ENCODE measurements at places on chromosomes 1 and 21.

DNA sequence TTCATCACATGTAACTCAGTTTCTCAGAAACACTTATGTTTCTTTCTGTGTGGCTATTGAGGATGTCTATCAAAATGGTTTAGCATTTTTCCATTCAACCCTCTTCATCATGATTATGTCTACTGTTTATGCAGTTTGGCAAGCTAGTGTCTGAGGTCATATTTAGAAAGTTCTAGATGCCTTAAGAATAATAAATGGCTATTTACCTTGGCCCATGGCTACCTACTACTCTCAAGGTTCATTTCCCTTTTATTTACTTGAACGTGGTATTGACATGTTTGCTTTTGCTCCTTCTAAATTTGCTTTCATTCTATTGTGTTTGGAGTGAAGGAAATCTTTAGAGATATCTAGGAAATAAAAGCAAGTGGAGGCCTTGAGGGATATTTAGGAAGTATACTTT, 193.7 kb upstream of the OLFM3 start:
- DNase-seq = no peak
- no peaks in the 10 kb centered on the region for H3K27me3 ChIP-seq
- H3K4me3 ChIP-seq = no peak overlapping the region
- H3K36me3 ChIP-seq = no peaks in the 10 kb centered on the region

DNA sequence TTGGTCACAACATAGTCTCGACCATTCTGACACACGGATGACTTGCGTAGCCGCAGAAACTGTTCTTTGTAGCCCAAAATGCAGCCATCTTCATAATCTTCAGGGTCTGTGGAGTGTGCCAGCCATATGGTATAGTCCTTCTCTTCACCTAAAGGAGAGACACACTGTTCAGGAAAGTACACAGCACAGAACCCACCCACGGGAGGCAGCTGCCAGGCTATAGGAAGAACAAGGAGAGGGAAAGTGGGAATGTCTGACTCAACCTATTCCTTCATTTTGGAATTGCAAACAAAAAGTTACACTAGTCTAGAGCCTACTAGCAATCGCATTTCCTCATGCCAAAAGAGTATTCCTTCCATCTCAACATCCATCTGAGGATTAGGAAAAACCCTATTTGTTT, 16.2 kb upstream of the MYBPHL start:
- peaks cover 4% of the 10 kb centered on the region for H3K27me3 ChIP-seq
- H3K27ac ChIP-seq = no peak overlapping the region
- no peak for DNase-seq
- H3K36me3 ChIP-seq = no peaks in the 10 kb centered on the region
- no peaks in the 10 kb centered on the region for H3K4me1 ChIP-seq
- H3K4me3 ChIP-seq = no peak overlapping the region

GRCh38 chr21:36747815-36748383, 49.0 kb downstream of the SIM2 start:
- peak; percentile 20 for DNase-seq
- no peak overlapping the region for H3K27ac ChIP-seq
- H3K27me3 ChIP-seq = peaks cover 53% of the 10 kb centered on the region
- peaks cover 12% of the 10 kb centered on the region for H3K4me1 ChIP-seq

GRCh38 chr1:33152685-33153432, 29.0 kb downstream of the TRIM62 start:
- no peak for DNase-seq
- H3K4me1 ChIP-seq = peaks cover 7% of the 10 kb centered on the region
- peaks cover 3% of the 10 kb centered on the region for H3K36me3 ChIP-seq
- H3K4me3 ChIP-seq = no peak overlapping the region

DNA sequence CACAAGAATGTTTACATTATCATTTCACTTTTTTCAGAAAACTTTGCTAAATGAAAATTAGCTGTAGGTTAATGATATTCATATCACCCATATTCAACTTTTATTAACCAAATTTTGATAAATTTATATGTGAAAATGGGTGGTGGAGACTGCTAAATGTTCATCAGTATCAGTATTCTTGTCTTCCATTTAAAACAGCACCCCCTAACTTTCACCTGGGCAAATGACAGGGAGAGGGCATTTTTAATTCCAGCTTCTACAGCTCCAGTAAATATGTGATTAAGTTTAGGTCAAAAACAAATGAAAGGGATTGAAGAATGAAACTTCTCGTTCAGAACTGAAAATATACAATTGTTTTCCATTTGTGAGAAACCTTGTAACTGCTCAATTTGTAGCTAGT, 722.2 kb downstream of the KCNT2 start:
- no peak for DNase-seq
- H3K27ac ChIP-seq = no peak overlapping the region
- no peaks in the 10 kb centered on the region for H3K27me3 ChIP-seq
- no peak overlapping the region for H3K4me3 ChIP-seq
- no peaks in the 10 kb centered on the region for H3K36me3 ChIP-seq

DNA sequence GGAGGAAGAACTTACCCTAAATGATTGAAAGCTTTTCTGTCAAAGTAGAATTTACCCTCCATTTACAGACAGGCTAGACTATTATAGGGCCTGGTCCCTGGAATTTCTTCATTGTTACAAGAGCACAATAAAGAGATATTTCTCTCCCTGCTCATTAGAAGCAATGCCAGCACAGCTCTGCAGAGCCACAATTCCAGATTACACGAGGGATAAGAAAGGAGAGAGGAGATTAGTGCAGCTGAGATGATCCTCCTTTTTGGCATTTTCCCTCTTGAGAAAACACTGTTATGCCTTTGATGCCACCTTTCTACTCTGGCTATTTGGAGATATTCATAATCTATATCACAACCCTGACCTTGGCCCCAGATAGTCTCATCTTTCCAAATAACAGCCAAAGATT, 1119.5 kb upstream of the TMPRSS15 start:
- H3K4me1 ChIP-seq = no peaks in the 10 kb centered on the region
- H3K4me3 ChIP-seq = no peak overlapping the region
- no peaks in the 10 kb centered on the region for H3K27me3 ChIP-seq

- peak overlapping the region; percentile 66 for H3K27ac ChIP-seq
- DNase-seq = peak; percentile 78
- H3K27me3 ChIP-seq = peaks cover 6% of the 10 kb centered on the region
- H3K4me3 ChIP-seq = peak overlapping the region; percentile 80
- no peaks in the 10 kb centered on the region for H3K36me3 ChIP-seq
Observed at GRCh38 chr1:16215882-16216753, 3.7 kb upstream of the ARHGEF19 start.

GRCh38 chr1:24921412-24921811, 8.7 kb downstream of the RUNX3 start:
- DNase-seq = no peak
- H3K36me3 ChIP-seq = peaks cover 74% of the 10 kb centered on the region
- no peaks in the 10 kb centered on the region for H3K27me3 ChIP-seq
- H3K27ac ChIP-seq = peak overlapping the region; percentile 84
- H3K4me1 ChIP-seq = peaks cover 74% of the 10 kb centered on the region

DNA sequence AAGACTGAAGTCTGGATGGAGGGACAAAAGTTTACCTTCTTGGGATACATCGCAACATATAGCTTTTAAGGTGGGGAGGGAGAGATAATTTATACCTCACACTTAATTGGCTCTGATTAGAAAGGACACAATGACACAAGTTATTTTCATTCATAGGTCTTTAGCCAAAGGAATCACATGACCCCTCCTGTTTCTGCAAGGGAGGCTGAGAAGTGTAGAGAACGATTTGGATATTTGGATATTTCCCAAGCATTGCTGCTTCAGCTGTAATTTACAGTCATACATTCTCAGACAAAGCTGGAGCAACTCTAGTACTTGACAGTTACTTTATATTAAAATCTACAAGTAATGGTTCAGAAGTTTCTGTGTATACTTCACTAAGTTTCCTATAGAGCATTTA, 24.2 kb downstream of the DAP3 start:
- H3K4me1 ChIP-seq = peaks cover 25% of the 10 kb centered on the region
- no peak overlapping the region for H3K27ac ChIP-seq
- no peak for DNase-seq
- H3K27me3 ChIP-seq = no peaks in the 10 kb centered on the region

DNA sequence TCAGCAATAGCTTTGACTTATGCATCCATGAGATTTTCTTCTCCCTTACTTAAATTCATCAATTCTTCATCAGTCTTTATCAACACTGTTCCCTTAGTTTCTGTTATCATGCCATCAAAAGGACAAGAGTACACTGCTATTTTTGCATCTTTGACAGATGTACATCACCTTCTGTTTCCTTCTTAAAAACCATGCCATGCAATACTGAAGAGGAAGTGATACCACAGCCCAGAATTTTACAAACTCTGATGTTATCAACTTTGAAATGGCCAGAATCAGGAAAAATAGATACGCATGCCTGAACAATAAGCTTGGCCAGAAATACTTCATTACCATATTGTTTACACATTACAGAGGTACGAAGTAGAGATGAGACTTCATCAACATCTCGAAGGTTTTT, 21.1 kb downstream of the FMO5 start:
- H3K27ac ChIP-seq = no peak overlapping the region
- no peak for DNase-seq
- H3K4me3 ChIP-seq = no peak overlapping the region

- no peak overlapping the region for H3K27ac ChIP-seq
- no peaks in the 10 kb centered on the region for H3K36me3 ChIP-seq
- H3K27me3 ChIP-seq = peaks cover under 1% of the 10 kb centered on the region
- no peaks in the 10 kb centered on the region for H3K4me1 ChIP-seq
Observed at GRCh38 chr1:29672416-29673227, 436.3 kb downstream of the PTPRU start.

- DNase-seq = peak; percentile 39
- no peak overlapping the region for H3K4me3 ChIP-seq
- H3K27ac ChIP-seq = no peak overlapping the region
- peaks cover 2% of the 10 kb centered on the region for H3K36me3 ChIP-seq
- H3K27me3 ChIP-seq = no peaks in the 10 kb centered on the region
- peaks cover 15% of the 10 kb centered on the region for H3K4me1 ChIP-seq
Observed at GRCh38 chr21:34517491-34518245, 5.7 kb upstream of the KCNE1 start.

DNA sequence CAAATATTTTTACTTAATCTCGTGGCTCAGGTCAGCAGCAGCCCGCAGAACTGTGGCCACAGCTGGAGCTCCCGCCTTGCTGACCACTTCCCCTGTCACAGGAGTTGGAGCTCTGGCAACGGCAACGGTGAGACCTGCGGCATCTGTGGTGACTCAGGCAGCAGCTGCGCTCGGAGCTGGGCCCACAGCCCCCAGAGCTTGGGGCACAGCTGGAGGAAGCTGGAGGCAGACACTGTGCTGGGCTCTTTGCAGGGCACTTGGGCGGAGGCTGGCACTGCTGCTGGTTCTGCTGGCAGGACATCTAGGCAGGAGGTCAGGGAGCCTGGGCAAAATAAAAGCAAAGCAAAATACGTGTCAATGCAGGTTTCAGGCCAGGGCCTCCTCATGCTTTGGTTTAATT, at the start of gene LCE3A:
TSS of gene LCE3A (minus strand) at position 301 of the 400 bp plus-strand sequence. CDS start at position 301, 0 bp downstream.
- DNase-seq = no peak
- H3K4me3 ChIP-seq = no peak within 1 kb of the TSS
- peaks cover 15% of the 10 kb centered on the region for H3K27me3 ChIP-seq
- H3K27ac ChIP-seq = no peak within 1 kb of the TSS
- H3K4me1 ChIP-seq = peaks cover 10% of the 10 kb centered on the region
- no peaks in the 10 kb centered on the region for H3K36me3 ChIP-seq

GRCh38 chr21:45234965-45235364, 52.7 kb downstream of the POFUT2 start:
- no peak for DNase-seq
- H3K36me3 ChIP-seq = no peaks in the 10 kb centered on the region
- H3K4me3 ChIP-seq = no peak overlapping the region
- H3K27ac ChIP-seq = no peak overlapping the region
- H3K4me1 ChIP-seq = peaks cover 9% of the 10 kb centered on the region
- H3K27me3 ChIP-seq = peaks cover 19% of the 10 kb centered on the region

DNA sequence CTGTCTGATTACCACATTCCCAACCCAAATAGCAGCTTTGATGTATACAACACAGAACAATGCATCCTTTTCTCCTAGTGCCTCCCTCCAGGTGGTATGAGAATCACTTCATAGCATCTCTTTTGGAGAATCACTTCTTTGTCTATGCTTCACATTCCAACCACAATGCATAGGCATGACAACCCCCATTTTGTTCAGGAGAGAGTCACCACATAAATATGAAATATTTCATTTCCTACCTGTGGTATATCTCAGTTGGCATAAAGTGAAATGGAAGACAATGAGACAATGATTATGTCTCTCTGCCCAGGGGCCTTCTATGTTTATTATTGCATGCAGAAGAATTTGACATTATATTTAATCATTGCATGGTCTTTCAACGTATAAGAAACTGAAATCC, 112.2 kb downstream of the BRINP2 start:
- DNase-seq = no peak
- no peak overlapping the region for H3K27ac ChIP-seq
- no peaks in the 10 kb centered on the region for H3K27me3 ChIP-seq
- H3K4me1 ChIP-seq = no peaks in the 10 kb centered on the region
- no peak overlapping the region for H3K4me3 ChIP-seq

- no peaks in the 10 kb centered on the region for H3K27me3 ChIP-seq
- no peaks in the 10 kb centered on the region for H3K36me3 ChIP-seq
- no peak overlapping the region for H3K4me3 ChIP-seq
Observed at GRCh38 chr1:230861489-230861888, 6.8 kb downstream of the C1orf198 start.

- H3K36me3 ChIP-seq = no peaks in the 10 kb centered on the region
- H3K4me3 ChIP-seq = no peak overlapping the region
- no peak for DNase-seq
- H3K27me3 ChIP-seq = no peaks in the 10 kb centered on the region
- no peak overlapping the region for H3K27ac ChIP-seq
Observed at GRCh38 chr1:177122461-177123251, 41.9 kb downstream of the ASTN1 start.

GRCh38 chr1:158045639-158046038, 52.2 kb downstream of the KIRREL1 start:
- H3K27ac ChIP-seq = no peak overlapping the region
- DNase-seq = no peak
- H3K27me3 ChIP-seq = no peaks in the 10 kb centered on the region
- H3K4me1 ChIP-seq = no peaks in the 10 kb centered on the region

DNA sequence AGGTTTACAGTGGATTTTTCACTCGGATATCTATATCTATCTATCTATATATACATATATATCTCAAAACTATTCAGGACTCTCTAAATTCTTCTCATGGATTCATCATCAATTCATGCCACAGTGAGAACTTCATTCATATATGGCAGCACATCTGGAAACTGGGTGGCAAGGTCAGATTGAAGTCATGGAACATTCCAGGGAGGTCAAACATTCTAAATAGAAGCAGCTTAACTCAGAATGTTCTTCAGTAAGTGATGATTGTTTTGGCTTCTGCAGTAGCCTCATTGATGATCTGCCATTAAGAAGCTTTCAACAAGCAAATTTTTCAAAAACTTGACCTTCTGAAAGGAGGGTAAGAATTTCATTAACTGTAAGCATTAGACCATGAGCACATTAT, 46.9 kb upstream of the ADAMTS1 start:
- no peaks in the 10 kb centered on the region for H3K36me3 ChIP-seq
- no peak for DNase-seq
- H3K4me3 ChIP-seq = no peak overlapping the region
- H3K27ac ChIP-seq = no peak overlapping the region
- H3K27me3 ChIP-seq = no peaks in the 10 kb centered on the region
